ENCODE measurements at places on chromosomes 3 and 15.

- DNase-seq = no peak
These were observed 54.2 kb downstream of the DTWD1 start for GRCh38 chr15:49675041-49675440.

DNA sequence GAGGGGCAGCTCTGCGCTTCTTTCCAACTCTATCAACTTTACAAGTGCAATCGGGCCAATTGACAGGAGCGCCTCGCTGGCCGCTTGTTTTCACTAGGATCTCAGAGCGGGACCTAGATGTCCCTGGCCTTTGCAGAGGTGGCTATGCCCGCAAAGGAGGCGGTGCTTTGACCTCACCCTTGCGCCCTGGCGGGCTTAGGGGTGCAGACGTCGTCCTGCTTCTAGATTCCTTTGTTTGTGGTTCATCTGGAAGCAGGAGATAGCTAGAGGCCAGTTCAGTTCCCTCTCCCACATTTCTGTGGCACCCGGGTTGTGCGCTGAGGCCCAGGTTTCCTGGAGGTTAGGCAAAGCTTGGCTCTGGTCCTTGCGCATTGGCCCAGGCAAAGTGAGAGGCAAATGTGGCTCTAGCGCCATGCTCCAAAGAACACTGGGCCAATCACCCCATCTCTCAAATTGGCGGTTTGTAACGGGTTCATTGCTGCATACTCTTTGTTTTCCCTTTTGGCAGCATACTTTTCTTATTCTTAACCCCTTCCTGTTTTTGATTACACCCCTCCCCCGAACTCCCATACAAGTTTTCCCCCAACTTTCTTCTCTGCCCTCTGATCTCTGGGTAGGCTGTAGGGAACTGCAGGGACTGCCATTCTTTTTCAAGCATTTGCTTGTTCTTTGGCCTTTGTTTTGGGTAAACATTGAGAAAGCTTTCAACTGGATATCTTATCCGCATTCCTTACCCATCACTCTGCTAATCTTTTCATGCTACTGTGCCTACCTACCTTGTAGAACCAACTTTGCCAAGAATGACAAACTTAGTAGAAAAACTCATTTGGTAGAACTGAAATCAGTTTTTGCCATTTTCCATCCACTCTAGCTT lies 1.4 kb downstream of the PPM1L start:
- DNase-seq = no peak

DNA sequence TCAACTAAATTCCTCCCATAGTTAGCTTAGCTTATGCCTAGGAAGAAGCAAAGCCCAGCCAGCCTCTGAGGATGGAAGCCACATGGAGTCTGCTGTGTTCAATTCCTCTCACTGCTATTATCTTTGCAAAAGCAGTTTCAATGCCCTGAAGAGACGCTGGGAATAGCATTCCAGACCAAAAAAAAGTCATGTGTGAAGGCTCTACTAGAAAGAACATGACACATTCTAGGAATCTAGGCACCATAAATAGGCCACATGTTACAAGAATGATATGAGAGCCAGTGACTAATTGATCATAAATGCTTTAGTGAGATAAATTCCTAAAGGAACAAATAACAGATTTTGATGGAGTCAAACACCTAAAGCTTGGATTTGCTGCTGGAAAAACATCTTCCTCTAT lies 800.8 kb downstream of the TUSC7 start:
- no peak for DNase-seq

DNA sequence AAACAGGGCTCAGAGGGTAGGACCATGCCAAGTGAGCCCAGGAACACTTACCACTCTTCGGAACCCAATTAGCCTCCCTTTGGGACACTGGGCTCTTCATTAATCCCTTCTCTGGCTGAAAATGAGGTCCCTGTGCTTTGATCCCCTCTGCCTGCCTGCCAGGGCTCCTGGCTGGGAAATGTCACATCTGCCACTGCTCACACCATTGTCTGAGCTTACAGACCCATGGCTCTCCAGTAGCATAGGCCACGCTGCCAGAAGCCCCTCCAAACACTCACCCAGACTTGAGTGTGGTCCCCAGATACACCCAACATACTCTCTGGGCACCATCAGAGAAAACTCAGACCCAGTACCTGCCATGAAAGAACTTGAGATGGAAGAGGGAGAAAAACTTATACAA lies 287.3 kb downstream of the XXYLT1 start:
- DNase-seq = no peak

GRCh38 chr15:90037511-90037860 lies 36.4 kb downstream of the ZNF710 start:
- no peak for DNase-seq

All from activated CD4-positive, CD25-positive, alpha-beta regulatory T cell (primary cell).